EL (cell line): ENCODE measurements at places on chromosomes 7 and 10.

DNA sequence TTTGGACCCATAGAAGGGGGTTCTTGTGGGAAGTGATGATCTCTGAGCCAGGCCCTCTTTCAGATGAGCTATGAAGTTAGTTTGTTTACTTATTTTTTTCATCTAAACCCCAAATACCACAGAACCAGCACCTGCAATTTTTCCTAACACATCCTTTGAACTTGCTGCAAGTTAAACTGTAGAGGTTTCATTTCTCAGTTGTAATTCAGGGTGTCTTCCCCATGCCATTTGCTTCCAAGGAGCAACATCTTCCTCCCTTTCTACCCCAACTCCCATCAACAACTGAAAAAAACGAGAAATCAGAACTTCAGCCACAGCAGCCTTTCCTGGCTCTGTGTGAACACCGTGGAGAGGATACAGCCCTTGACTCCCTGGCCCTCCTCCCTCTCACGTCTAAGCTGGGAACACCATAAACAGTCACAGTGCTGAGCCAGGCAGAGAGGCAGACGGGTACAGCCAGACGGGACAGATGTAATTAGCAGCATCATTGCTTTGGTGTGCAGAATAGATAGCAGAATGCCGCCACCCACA lies 63.6 kb downstream of the RGS10 start:
- peak; percentile 28 for DNase-seq

GRCh38 chr7:11331128-11332102 lies 357.7 kb downstream of the PHF14 start:
- peak; percentile 7 for DNase-seq

- no peak for DNase-seq
These were observed 198.9 kb downstream of the WDR37 start for GRCh38 chr10:1255118-1255517.

DNA sequence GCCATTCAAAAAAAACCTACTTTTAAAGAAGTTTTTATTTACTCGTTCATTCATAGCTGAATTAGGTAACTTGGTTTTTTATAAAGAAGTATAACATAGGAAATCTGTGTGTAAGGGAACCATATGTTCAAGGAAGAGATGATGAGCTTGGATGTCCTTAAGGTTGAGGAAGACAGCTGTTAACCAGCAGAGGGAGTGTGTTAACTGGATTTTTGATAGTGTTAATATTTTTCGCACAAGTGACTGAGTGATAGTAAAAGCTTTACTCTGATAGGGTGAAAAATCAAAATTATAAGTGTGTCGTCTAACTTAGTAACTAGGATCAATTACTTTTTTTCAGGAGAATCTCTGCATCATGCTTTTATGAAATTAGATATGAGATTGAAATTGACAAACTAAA lies 134.7 kb downstream of the ARL5B start:
- peak; percentile 4 for DNase-seq

DNA sequence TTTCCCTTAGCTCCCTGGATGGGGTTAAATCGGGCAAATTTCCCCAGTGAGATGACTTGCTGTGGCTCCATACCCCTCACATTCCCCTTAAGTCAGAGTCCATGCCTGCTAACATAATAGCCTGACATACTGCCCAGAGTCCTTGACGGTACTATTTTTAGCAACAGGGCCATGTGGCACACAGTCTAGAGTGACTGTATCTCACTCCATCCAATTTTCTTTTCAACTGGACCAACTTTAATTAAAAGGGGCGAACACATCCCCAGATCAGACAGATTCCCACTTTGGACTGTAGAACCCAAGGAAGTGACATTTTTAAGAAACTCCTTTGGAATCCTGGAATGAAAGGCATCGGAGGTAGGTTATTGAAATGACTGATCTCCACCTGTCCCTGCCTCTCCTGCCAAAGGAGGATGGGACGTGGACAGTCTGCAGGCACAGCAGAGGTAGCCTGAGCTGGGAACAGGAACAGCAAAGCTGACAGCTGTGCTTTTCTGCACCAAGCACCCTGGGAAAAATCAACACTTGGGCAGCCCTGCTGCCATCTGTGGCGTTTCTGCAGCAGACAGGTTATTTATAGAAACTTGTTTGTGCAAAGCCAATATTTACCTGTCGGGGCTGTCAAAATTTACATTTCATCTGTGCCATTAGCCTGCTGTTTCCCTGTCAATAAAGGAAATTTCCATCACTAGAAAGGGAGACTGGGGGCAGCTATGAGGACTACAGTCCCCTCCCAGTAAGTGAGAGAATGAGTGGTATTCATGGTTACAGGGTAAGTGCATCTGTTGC lies 221.5 kb upstream of the AOAH start:
- no peak for DNase-seq

DNA sequence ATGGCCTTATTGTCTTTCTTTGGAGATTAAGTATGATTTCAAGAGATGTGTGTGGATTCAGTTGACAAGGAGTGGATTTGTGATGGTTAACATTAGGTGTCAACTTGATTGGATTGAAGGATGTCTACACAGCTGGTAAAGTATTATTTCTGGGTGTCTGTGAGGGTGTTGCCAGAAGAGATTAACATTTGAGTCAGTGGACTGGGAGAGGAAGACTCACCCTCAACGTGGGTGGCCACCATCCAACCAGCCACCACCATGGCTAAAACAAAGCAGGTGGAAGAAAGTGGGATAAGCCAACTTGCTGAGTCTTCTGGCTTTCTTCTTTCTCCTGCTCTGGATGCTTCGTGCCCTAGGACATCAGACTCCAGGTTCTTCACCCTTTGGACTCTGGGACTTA lies 76.1 kb downstream of the GPR37 start:
- DNase-seq, result peak; percentile 16

- DNase-seq, result peak; percentile 77
These were observed 56.1 kb downstream of the ATAD1 start for GRCh38 chr10:87761892-87762291.

- DNase-seq, result peak; percentile 27
These were observed 383.2 kb upstream of the ZMIZ1 start for GRCh38 chr10:78685466-78686103.

DNA sequence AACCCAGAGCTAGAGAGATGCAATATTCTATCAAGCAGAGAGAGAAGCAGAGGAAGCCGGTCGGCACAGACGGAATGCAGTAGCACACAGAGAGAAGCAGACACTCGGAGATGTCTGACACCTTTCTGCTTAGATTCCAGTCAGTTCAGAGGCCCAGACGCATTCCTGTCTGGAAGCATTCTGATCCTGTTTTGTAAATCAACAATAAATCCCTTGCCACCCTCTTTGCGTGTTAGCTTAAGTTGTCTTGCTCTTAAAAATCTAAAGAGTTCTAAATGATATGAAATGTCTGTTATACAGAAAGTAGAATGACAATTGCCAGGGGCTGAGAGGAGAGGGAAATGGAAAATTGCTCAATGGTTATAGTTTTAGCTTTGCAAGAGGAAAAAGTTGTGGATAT lies 27.4 kb upstream of the ATRNL1 start:
- DNase-seq, result no peak

DNA sequence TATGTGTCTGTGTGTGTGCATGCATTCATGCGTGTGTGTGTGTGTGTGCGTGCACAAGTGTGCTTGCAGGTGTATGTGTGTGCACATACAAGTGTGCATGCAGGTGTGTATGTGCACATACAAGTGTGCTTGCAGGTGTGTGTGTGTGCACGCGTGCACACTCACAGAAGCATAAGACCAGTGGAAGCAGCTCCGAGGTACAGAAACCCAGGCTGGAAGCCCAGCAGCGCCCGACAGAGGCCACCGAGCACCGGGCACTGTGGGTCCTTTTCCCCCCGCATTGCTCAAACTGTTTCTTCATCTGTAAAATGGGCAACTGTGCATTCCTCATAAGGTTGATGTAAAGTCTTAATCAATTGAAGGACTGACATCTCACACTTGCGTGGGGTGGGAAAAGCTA lies 243.3 kb upstream of the TCERG1L start:
- no peak for DNase-seq

- no peak for DNase-seq
These were observed 22.2 kb upstream of the UNCX start for GRCh38 chr7:1210321-1210978.

DNA sequence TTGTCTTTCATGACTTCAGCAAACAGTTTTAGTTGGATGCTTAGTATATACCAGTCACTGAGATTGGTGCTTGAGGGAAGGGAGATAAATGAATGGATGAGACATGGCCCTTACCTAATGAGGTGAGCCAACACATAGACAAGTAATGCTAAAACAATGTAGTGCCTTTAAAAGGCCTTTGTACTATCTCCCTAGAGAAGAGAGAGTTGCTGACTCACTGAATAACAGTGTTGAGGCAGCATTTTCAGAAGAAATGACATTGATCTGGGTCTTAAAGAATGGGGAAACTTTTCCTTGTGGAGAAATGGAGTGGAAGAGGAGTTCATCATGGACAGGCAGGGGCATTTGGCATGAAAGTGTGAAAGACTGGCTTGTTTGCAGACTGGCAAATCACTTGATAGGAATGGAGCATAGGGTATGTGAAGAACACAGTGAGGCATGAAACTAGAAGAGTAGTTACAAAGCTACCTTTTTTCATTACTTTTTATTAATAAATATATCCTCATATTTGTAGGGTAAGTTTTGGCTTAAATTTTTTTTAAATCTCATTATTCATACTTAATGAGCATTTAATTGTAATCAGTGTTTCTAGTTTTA lies 91.2 kb downstream of the KAT6B start:
- peak; percentile 66 for DNase-seq

GRCh38 chr10:5428133-5428532 lies 15.8 kb downstream of the NET1 start:
- no peak for DNase-seq

- DNase-seq, result no peak
These were observed 13.9 kb downstream of the OSBPL3 start for GRCh38 chr7:24965831-24966708.

DNA sequence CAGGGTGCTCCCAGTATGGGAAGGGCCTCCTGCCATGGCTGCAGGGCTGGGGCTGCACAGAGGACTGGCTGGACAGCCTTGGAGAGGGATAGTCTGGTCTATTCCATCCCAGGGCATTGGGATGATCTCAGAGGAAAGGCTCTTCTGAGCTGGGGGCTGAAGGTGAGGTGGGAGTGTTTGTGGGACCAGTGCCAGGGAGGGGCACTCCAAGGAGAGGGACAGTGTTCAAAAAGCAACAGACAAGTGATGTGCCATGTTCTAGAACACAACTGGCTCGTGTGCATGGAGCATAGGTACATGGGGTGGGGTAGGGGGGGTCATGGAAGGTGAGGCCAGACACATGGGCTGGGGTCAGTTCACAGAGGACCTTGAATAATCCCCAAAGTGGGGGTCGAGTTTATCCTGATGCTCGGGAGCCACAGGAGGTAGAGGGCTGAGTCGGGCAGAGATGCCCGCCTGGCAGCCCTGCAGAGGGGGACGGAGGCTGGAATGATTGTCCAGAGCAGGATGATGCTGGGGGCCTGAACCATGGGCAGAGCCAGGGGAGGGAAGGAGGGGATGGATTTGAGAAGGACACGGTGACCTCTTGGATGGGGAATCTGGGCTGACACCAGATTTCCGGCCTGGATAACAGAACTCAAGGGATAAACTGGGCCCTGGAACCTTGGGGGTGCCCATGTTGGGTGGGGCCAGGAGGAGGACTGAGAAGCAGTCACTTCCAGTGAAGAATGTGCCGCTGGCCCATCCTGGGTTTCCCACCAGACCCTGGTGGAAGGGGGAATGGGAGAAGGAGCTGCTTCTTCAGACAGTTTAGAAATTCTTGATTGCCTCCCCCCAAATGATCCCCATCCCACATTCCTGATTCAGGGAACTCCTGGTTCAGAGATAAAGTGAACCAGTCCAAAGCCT lies 50.4 kb downstream of the NEURL1 start:
- DNase-seq, result no peak

DNA sequence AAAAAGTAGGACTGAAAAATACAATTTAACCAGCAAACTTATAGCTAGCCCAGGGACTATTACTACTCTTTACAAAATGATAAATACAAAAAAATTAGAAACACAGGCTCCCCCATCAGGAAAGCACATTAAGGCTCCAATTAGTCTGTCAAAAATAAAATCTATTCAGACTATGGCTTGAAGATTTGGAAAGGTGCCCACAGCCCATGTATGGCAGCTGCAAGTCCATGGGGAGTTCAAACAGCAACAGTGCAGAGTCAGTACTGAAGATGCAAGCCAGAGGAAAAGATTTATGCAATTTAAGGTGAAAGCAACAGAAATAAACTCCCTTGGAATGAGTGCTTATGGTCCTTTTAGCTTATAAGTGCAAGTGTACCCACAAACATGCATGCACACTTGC lies 29.7 kb downstream of the IMMP2L start:
- DNase-seq, result no peak

DNA sequence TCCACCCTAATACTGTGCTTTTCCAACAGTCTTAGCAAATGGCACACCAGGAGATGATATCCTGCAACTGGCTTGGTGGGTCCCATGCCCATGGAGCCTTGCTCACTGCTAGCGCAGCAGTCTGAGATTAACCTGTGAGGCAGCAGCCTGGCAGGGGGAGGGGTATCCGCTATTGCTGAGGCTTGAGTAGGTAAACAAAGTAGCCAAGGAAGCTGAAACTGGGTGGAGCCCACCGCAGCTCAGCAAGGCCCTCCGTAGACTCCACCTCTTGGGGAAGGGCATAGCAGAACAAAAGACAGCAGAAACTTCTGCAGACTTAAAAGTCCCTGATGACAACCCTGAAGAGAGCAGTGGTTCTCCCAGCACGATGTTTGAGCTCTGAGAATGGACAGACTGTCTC lies 399.0 kb downstream of the CCSER2 start:
- DNase-seq, result no peak

DNA sequence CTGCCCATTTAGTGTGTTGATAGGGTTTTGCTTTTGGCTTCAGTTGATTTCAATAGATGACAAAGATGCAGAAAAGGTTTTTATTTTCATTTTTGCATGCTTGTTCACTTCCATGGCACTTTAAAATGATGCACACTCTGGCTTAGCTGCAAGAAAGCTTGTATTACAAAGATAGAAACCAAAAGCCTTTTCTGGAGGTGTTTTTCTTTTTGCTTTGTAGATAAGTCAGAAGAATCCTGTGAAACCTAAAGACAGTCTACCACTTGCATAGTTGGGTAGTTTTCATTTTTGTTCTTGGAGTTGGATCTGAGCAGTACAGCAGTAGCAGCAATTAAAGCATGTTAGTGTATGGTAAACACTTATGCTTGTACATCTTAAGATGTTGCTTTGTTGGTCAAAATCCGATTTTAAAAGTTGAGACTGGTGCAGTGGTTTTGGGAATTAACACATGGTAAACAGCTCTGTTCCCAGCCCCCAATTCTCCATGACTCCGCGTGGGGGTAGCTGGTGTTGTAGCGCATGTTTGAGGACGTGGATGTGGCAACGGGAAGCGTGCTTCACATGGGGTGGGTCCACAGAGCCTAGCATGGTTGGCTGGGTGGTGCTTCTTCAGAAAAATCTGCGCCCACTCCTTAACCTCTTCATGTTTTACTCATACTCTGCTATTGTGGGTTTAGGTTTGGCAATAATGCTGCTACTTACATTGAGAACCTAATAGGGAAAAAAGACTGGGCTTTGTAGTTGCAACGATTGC lies 19.8 kb downstream of the CCNY start:
- no peak for DNase-seq
